ENCODE measurements at places on chromosomes 2 and 18.

DNA sequence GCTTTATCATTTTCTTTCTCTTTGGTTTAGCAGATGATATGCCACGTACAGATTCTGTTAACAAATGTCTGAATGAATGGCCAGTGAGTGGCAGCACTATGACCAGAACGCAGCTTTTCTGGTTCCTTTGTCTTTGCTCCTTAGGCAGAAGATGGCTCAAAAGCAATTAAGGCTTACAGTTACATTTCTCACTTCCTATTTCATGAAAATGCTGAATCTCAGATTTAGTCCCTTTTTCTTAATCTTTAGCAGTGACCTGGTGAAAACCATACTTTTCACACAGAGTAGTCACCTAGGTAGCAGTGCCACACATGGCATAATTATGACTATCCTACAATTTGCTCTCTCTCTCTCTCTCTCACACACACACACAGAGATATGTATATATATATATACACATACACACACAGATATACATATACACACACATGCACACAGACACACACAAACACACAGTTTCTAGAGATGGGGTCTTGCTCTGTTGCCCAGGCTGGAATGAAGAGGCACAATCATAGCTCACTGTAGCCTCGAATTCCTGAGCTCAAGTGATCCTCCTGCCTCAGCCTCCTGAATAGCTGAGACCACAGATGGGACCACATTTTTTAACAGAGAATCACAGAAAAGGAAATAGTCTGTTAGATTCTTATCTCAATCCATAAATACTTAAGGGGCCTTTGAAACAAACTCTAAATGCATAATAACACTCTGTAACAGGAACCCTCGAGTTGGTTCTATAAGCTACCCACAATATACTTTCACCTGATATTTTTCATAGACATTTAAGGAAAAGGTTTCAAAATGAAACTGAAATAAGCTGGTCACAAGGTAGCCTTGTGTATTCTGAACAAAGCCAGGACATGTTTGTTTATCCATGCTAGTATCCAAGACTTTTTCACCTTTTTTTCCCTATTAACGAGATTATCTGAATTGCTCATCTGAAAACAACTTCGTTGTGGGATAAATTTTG is 11.6 kb downstream of the PDE6D start:
- DNase-seq, result no peak

GRCh38 chr18:49247781-49248180 is 212.7 kb downstream of the DYM start:
- no peak for DNase-seq

DNA sequence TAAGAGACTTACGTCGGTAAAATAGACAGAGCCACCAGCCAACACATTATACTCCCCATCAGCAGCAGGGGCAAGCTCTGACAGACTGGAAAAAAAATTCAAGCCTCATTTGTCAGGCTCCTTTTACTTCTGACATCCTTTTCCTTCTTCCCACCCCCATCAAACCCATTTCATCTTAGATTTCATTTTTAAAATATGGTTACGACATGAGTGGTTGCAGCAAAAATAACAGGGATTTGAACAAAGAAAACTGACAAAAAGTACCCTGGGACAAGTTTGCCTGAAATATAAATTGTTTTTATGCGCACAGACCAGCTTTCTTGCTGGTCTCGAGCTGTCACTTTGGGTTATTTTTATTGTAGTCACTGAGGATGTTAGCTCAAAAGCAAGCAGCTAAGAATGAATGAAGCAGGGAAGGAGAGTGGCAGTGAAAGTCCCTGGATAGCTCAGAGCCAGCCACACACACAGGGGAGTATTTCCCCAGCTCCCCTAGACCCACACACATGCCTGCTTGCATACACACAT is 30.7 kb upstream of the LINC00305 start:
- no peak for DNase-seq

DNA sequence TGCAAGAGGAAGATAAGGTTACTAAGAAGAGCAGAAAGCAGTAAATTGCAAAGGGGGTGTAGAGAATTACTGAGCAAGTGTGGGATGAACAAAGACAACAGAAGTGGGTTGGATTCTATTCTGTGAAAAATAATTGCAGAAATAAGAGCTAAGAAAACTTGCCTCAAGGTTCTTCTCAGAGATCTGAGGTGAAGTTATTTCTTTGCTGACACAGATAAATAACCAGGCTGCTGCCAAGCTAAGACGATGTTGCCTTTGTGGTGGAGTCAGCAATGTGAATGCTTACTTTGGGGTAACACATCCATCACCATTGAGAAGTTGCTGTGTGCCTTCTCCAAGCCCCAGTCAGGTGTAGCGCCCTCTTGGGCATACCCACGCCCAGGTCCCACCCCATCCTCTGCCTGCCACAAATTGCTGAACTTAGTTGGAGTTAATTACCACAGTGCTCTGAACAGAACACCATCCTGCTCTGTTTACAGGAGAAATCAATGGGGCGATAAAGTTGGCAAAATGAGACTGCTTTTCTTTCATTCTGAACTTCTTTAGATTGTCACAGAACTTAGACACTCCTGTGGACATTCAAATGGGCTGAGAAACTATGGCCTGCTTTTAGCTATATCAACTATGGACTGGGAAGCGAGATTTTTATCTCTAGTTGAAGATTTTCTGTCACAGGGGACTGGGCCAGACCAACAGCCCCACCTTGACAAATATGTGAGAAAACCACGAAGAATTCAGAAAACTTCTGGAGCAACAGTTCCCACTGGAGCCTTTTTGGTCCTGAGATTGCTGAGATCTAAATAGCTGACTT is 283.6 kb downstream of the TMX3 start:
- DNase-seq, result no peak

Data from nucleus accumbens (tissue), 56 donors.